ENCODE measurements at places on chromosomes 2 and 18. TPM values are rescaled to one million over a fixed set of nuclear protein-coding genes. Genes with fewer than 3 reads are reported as not detected.

Gene UGT1A3
- total RNA-seq = not detected

Gene ARHGAP28
- total RNA-seq = not detected

Gene PHOSPHO2
- total RNA-seq = 3.2 TPM

Gene PID1
- total RNA-seq = not detected

Gene STARD6
- total RNA-seq = not detected

Gene TSPYL6
- not detected for total RNA-seq

Gene R3HDM1
- total RNA-seq = 65.8 TPM

Gene SNORC
- total RNA-seq = 1.2 TPM

- peak within 1 kb of the TSS; percentile 49 for H3K27ac ChIP-seq
- peaks cover 37% of the 10 kb centered on the region for H3K4me1 ChIP-seq
- peak; percentile 82 for DNase-seq
- H3K27me3 ChIP-seq = peaks cover 37% of the 10 kb centered on the region
Observed at GRCh38 chr18:13218368-13218991, at the start of gene LDLRAD4. Gene LDLRAD4 (plus strand): TSS chr18:13218760.

DNA sequence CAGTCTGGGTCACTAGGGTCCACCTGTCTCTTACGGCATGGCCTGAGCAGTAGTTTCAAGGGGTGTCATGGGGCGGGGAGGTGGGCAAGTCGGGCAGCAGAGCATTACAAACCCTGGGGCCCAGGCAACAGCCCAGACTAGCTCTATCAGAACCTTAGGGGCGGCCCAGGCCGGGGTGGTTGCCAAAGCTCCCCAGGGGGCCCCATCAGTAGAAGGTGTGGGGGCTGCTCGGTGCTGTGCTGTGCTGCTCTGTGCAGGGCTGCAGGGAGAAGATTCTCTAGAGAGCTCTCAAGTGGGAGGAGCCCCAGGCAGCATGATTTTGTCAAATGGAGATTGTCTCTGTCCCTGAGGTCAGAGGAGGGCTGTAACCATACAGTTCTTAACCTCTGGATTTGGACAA is 36.4 kb upstream of the SLC14A1 start:
- H3K4me1 ChIP-seq = peaks cover 52% of the 10 kb centered on the region
- peak; percentile 72 for DNase-seq
- H3K36me3 ChIP-seq = peaks cover 5% of the 10 kb centered on the region
- peak overlapping the region; percentile 82 for H3K4me3 ChIP-seq

DNA sequence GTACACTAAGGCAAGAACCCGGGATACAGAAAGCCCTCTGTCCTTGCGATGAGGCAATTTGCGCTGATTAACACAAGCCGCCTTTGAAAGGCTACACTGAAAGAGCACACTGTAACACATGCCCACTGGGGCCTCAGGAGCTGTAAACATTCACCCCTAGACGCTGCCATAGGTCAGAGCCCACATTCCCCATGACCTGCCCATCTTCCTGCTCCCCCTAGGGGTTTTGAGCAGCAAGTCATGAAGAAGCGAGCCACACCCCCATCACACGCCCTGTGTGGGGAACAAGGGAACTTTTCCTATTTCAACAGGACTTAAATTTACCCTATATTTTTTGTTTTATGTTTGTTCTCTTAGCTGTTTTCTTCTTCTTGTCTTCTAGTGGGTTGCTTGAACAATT is 47.8 kb upstream of the SLC4A10 start:
- DNase-seq = no peak
- H3K36me3 ChIP-seq = no peaks in the 10 kb centered on the region
- H3K4me3 ChIP-seq = no peak overlapping the region
- H3K27ac ChIP-seq = no peak overlapping the region
- H3K27me3 ChIP-seq = peaks cover 8% of the 10 kb centered on the region

DNA sequence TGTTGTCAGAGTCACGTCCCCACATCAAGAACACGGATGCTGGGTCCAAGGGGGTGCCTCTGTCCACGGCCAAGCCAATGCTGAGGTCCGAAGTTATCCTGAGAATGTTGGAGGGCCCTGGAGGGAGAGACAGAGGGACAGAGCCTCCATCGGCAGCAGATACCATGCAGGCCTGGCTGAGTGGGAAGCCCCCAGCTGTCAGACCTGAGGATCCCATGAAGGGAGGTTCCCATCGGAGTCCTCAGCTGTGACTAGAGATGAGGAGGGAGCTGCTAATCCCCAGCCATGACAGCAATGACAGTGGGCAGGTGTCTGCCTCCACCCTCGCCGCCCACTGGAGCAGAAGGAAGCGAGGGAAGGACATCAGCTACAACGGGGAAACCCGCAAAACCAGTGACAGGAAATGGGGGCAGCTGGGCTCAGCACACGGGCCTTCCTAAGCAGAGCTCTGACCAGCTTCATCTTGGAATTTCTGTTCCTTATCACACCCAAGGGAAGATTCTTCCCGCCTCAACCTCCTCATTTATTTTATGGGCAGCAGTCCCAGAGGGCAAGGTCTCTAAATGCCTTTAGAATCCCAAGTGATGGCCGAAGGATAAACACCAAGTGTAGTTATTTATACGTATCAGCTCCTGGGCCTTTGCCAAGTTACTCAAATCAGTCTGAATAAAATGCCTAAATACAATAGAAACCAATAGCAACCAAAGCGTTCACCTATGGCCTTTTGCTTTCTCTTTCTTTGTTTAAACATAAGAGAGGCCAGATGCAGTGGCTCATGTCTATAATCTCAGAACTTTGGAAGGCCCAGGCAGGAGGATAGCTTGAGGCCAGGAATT is 32.2 kb downstream of the FAM178B start:
- H3K27me3 ChIP-seq = no peaks in the 10 kb centered on the region
- H3K36me3 ChIP-seq = no peaks in the 10 kb centered on the region
- peaks cover 28% of the 10 kb centered on the region for H3K4me1 ChIP-seq
- peak overlapping the region; percentile 23 for H3K4me3 ChIP-seq
- peak; percentile 80 for DNase-seq

- no peak overlapping the region for H3K4me3 ChIP-seq
- no peaks in the 10 kb centered on the region for H3K27me3 ChIP-seq
- H3K4me1 ChIP-seq = no peaks in the 10 kb centered on the region
- H3K36me3 ChIP-seq = peaks cover 48% of the 10 kb centered on the region
Observed at GRCh38 chr2:121343191-121343590, 58.2 kb upstream of the TFCP2L1 start.

DNA sequence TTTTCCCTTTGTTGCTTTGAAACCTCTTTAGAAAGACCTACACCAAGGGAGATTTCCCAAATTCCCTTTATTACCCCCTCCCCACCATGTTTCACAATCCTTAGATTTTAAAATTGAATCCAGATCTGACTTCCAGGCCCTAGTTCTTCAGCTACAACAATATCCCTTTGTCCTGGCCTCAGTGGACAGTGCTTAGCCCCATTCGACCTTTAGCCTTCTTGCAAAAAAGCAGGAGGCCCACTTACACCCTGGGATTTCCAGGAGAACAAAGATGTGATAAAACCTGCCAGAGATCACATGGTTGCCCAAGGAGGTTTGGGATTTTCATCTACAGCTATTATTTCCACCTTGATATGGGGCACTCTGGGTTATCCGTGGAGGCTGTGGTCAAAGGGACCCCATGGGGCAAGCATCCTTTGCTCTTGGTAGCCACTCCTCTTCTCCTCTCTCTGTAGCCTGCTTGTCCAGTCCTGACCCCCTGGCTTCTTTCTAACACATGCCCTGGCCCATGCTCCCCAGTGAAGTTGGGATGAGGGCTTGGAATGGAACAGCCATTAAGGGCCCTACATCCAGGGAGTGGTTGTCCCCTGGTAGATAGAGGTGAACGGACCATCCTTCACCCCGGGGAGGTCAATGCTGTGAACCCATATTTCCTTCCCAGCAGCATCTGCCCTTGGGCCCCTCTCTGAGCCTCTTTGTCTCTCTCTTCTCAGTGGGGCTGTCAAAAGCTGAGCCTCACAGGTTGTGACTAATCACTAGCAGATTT is 267.4 kb downstream of the DYSF start:
- no peaks in the 10 kb centered on the region for H3K4me1 ChIP-seq
- no peaks in the 10 kb centered on the region for H3K27me3 ChIP-seq
- no peak overlapping the region for H3K27ac ChIP-seq
- no peaks in the 10 kb centered on the region for H3K36me3 ChIP-seq

GRCh38 chr2:224075588-224075987 is 36.5 kb upstream of the SERPINE2 start:
- H3K36me3 ChIP-seq = no peaks in the 10 kb centered on the region
- H3K27me3 ChIP-seq = peaks cover under 1% of the 10 kb centered on the region
- no peak overlapping the region for H3K4me3 ChIP-seq
- no peak for DNase-seq
- H3K27ac ChIP-seq = no peak overlapping the region
- no peaks in the 10 kb centered on the region for H3K4me1 ChIP-seq

DNA sequence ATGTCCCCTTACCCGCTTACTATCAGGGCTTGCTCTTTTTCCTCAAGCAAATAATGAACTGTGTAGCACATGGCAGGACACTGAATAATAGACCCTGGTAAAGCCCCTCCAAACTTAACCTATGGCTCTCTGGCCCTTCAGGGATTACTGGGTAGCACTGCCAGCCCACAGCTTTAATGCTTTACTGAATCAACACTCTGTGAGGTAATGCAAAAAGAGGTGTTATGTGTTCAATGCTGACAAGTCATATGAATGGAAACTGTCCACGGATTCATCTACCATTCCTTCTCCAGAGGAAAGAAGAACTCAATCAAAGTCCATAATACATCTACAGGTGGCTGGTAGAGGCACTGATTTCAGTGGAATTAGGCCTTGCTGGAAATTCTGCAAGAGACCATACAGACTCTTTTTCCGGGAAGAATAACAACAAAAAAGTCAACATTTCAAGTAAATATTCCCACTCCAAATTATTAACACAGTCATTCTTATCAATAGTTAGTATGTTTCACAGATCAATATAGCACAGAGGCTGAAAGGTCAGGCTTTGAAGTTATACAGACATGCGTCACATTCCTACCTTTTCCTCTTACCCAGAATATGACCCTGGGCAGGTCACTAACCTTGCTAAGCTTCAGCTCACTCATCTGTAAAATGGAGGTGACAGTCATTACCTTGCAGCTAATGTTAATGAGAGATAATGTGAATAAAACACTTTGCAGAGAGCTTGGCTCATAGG is 13.8 kb upstream of the MYOM1 start:
- no peak overlapping the region for H3K4me3 ChIP-seq
- peaks cover 4% of the 10 kb centered on the region for H3K4me1 ChIP-seq
- no peaks in the 10 kb centered on the region for H3K27me3 ChIP-seq
- DNase-seq = no peak
- no peak overlapping the region for H3K27ac ChIP-seq

DNA sequence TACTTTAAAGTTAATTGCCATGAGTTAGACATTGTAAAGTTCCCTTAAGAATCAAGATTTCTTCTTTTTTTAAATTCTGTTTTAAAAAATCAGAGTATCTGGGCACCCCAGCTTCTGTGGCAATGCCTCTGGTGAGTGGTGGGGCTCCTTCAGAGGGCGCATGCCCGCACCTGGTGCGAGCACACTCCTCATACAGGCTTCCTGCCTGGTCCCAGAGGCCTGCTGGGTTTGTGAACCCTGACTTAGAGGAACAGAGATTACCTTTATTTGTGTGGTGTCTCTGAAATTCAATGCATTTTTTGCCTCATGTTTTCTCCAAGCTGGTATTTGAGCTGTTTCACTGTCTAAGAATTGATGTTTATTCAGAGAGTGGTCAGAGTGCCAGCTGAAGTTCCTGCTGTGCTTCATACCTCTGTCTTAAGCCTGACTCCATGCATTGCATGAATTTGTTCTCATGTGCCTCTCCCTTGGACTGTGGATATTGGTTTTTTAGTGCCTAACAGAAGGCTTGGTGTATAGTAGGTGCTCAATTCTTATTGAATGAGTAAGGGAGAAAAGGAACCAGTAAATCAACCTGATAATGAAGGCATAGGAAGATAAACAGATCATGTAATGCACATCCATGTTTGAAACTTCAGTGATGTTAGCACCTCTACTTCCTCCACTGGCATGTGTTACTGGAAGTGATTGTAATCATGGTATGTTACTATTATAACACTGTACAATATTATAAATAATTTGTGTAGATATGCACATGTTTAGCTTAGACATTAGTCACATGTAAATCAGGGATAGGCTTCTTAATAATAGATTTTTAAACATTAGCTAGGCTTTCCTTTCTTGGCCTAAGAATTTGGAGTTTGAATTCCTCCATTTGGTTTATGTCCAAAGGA is 29.0 kb downstream of the PHLPP1 start:
- H3K36me3 ChIP-seq = no peaks in the 10 kb centered on the region
- no peak overlapping the region for H3K27ac ChIP-seq
- H3K4me1 ChIP-seq = peaks cover 12% of the 10 kb centered on the region
- no peaks in the 10 kb centered on the region for H3K27me3 ChIP-seq
- no peak overlapping the region for H3K4me3 ChIP-seq

Measured in activated CD4-positive, alpha-beta T cell treated with anti-CD3 and anti-CD28 coated beads, Interleukin-2, amount 10 ng/mL, durations not matched to agents 24 days and 14 days (primary cell).